ENCODE measurements at places on chromosomes 1 and 21.

DNA sequence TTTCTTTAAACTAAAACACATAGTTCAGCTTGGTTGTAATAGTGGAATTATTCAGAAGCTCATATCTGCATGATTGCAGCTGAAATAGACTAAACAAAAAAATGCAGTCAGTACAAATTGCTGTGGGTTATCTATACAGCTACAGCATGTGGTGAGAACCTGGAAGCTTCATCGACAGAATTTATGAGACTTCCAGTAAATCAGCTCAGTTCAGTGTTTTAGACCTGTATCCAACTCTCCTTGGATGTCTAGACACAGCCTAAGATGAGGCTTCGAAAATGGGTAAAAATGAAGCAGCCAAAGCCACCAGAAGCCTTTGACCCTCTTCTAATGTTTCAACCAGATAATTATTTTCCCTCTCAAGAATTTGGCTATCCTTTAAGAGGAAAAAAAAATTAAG lies 127.1 kb upstream of the C1orf105 start:
- DNase-seq, result no peak

DNA sequence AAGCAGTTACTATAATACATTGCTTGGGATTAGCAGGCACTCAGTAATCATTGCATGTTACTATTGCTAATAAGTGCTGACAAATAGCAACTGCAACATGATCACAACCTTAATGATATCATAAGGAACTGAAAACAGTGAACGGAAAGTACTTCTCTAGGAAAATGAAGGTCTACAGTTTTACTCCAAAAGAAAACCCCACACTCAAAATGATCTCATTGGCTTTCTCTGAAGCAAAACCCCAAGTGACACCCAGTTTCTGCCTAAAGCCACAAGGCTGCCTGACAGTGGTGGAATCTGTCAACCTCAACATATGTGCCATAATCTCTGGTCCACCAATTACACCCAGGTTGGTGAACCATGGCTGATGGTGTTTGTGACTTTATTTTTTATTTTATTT lies 137.6 kb downstream of the PTGER3 start:
- DNase-seq, result no peak

- DNase-seq, result no peak
These were observed 93.3 kb downstream of the SSBP3 start for GRCh38 chr1:54312796-54313316.

DNA sequence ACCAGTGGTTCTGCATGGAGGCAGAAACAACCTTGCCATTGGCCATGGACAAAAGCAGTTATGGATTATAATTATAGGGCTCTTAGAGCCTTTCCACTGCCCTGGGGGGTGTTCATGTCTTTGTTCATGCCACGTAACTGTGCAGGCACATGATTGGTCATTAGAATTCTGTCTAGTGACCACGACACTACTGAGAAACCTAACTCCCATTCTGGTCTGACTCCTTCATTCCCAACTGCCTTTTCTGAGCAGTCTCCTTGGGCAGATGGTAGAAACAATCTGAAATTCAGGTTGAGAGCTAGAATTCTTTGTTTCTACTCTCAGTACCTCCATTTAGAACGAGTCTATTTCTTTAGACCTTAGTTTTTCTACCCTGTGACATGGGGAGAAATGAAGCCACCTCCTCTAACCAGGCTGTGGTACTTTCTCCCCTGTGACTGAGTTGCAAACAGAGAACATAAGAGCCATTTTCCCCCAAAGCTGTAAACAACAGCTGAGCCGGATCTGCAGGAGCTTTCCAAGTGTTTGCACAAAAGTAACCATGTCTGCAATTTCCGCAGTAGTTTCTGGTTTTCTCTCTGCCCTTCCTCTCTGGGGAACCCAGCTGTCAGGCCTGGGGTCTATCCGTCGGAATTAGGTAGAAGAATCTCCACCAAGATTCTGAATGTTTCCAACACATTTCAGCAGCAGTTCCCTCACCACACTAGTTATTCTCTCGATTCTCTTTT lies 37.7 kb upstream of the IPO9 start:
- no peak for DNase-seq

DNA sequence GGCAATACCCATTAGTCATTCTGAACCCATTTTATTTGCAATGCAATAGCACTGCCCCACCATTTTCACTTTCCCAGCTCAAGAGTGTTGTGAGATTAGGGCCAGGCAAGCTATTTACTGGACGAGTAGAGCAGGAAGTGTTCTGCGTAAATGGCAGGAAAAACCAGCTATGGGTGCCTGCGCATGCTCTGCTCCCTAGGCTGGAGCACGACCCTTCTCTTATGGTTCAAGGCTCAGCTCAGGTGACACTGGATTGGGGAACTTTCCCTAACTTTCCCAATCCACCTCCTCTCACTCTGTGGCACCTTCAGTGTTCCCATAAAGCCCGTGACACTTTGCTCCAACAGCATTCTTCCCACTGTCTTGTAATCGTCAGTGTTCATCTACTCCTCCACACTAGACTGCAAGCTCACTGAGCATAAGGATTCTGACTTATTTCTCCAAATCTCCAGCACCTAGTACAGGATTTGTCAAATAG lies 3.6 kb upstream of the MAN1A2 start:
- no peak for DNase-seq

DNA sequence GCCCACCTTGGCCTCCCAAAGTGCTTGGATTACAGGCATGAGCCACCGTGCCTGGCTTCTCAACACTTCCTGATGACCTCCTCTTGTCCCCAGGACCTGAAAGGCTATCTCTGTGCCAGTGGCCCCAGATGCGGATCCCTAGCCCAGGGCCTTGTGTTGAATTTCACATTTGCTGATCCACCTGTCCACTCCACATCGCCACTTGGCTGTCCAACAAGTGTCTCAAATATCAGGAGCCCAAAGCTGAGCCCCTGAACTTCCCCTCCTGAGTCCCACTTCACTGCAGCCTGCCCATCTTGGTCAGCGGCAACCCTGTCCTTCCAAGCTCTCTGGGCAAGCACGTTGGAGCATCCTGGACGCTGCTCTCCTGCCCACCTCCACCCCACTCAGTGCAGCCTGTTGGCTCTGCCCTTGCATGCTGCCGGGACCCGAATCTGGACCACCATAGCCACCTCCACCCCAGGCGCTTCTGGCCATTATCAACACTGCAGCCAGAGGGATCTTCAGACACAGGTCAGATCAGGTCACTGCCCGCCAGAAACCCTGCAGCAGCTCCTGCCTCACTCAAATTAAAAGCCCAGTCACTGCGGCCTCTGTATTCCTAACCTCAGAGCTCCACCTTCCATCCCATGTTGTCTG lies 352.5 kb upstream of the VAMP3 start:
- DNase-seq, result no peak

- no peak for DNase-seq
These were observed 616.7 kb downstream of the NPHP4 start for GRCh38 chr1:5375481-5375880.

DNA sequence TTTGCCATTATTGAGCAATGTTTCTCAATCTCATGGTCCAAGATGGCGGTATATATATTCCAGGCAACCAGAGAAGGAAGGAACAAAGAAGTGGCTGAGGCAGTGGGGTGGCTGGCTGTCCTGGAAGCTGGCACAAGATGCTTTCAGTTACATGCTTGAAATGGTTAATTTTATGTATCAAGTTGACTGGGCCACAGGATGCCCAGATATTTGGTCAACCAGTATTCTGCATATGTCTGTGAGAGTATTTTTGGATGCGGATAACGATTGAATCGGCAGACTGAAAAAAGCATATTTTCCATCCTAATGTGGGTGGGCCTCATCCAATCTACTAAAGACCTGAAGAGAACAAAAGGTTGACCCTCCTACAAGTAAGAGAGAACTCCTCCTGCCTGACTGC lies 55.2 kb downstream of the MAP3K7CL start:
- no peak for DNase-seq

GRCh38 chr1:32972814-32973428 lies 8.3 kb upstream of the RNF19B start:
- peak; percentile 88 for DNase-seq

GRCh38 chr1:228989992-228990827 lies 254.9 kb downstream of the RHOU start:
- DNase-seq, result no peak

GRCh38 chr1:206469411-206469932 lies 804 bp upstream of the IKBKE start:
- peak; percentile 29 for DNase-seq

- peak; percentile 54 for DNase-seq
These were observed 54.2 kb downstream of the SLC2A1 start for GRCh38 chr1:42904434-42904833.

DNA sequence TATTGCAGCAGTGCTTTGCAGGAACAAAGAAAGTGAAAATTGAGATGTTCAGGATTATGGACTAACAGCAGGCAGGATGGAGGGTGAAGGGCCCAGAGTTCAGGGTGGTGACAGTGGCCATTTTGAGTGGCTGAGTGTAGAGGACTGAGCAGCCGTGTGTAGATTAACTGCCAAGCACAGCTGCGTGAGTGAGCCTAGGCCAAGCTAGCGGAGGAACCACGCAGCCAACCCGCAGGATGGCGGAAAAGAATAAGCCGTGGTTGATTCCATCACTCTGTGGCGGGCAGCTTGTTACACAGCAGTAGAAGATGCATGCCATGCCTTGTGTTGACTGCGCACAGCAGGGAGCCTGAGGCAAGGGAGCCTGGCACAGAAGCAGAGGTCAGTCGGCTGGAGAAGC lies 102.5 kb upstream of the KIF26B start:
- no peak for DNase-seq

- DNase-seq, result no peak
These were observed 40.0 kb upstream of the CITED4 start for GRCh38 chr1:40901886-40902852.

DNA sequence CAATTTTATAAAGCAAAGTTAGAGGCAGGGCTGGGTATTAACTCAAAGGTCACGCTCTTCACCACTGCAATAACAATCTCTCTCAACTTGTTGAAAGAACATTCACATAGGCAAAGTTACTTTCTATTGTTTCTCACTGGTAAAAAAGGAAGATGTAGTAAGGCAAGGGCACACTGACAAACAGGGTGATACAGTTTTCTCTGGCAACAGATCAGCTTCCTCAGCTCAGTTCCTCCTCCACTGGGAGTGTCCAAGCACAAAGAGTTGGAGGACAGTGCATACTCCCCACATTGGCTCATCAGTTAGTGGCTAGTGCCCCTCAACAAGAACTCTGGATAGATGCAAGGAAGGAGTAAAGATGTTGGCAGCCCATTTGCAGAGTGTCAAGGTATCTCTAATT lies 3.7 kb downstream of the PLPPR4 start:
- DNase-seq, result no peak

- no peak for DNase-seq
These were observed 4.8 kb upstream of the SFN start for GRCh38 chr1:26858160-26858559.

- no peak for DNase-seq
These were observed 8.6 kb downstream of the FNDC5 start for GRCh38 chr1:32861904-32862695.

GRCh38 chr1:223713546-223714420 lies 1.4 kb downstream of the CAPN2 start:
- no peak for DNase-seq

GRCh38 chr1:212037900-212038299 lies 2.4 kb downstream of the DTL start:
- no peak for DNase-seq

GRCh38 chr1:152143150-152143887 lies 15.7 kb downstream of the RPTN start:
- no peak for DNase-seq

DNA sequence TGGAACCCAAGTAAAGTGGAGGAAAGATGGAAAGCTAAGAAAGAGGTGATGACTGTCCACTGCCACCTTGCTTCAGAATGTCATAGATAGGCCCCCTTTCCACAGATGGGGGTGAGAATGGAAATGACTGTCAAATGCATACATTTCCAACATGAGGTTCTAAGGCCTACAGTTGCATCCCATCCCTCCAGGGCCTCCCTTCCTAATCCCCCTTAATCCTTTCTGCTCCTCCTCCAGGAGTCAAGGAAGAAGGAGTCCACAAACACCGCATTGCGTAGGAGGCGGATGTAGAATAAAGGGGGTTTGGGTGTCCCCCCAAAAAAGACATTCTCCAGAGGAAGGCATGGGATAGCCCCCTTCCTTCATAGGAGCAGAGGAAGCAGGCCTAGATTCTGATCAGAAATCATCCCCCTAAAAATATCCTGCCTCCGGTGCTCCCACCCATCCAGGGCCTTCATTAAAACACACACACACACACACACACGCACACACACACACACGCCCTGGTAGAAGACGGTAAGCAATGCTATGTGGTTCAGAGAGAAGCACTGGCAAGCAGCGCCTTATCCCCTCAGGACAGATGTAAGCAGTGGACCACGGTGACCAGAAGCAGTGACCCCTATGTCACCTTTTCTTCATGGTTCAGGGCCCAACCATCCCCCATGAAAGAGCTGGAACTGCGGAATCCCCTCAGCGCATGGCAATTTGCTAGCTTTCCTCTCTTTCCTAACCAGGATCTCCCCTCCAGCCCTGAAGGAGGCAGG lies 2.0 kb downstream of the SV2A start:
- no peak for DNase-seq

DNA sequence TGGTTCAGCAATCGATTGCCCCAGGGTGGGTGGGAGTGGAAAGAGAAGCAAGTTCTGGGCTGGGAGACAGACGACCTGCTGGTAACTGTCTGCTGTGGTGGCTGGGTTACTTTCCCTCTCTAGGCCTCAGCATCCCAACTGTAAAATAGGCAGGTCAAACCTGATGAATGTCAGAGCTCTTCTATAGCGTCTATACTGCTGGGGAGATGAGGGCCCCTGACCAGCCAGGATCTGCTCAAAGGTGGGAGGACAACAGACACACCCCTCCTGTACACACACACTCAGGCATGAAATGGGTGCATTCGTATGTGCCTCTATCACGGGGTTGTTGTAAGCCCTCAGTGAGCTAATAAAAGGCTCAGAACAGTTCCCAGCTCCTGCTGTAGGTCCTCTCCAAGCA lies 12.7 kb upstream of the EPHB2 start:
- no peak for DNase-seq

- DNase-seq, result no peak
These were observed 71.7 kb downstream of the TOMM20 start for GRCh38 chr1:235056937-235057336.

- no peak for DNase-seq
These were observed 41.2 kb downstream of the DMRTB1 start for GRCh38 chr1:53500204-53501064.

GRCh38 chr1:201140941-201141260 lies 13.4 kb downstream of the TMEM9 start:
- DNase-seq, result no peak

- DNase-seq, result no peak
These were observed 40.0 kb upstream of the UBE2U start for GRCh38 chr1:64163431-64163830.

DNA sequence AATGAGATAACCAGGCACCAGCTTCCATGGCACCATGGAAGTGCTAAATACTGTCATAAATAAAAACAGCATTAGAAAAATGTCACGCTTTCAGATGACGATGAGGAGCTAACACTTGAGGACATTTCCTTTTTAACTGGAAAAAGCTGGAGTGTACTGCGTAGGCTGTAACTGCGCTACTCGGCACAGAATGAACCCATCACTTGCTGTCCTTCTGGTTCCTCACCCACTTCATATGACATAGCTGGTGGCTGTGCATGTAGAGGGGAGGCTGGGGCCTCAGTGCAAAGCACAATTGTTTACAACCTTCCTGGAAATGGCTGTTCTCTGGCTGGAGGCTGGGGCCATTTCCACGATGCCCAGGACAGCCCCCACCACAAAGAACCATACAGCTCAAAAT lies 55.7 kb downstream of the NTPCR start:
- no peak for DNase-seq

- no peak for DNase-seq
These were observed 32.2 kb upstream of the H6PD start for GRCh38 chr1:9202240-9202870.
